Gastroesophageal sphincter (tissue), 4 donors: ENCODE measurements at places on chromosomes 16 and 17. TPM values are rescaled to one million over a fixed set of nuclear protein-coding genes. Genes with fewer than 3 reads are reported as not detected.
A peak's percentile ranks its signal among the peaks of the same experiment; 100 is the strongest.

AATK gene
- 22.7 TPM for total RNA-seq

KRTAP17-1 gene
- not detected for total RNA-seq

PRR11 gene
- not detected for total RNA-seq

ASGR1 gene
- total RNA-seq: not detected

DNA sequence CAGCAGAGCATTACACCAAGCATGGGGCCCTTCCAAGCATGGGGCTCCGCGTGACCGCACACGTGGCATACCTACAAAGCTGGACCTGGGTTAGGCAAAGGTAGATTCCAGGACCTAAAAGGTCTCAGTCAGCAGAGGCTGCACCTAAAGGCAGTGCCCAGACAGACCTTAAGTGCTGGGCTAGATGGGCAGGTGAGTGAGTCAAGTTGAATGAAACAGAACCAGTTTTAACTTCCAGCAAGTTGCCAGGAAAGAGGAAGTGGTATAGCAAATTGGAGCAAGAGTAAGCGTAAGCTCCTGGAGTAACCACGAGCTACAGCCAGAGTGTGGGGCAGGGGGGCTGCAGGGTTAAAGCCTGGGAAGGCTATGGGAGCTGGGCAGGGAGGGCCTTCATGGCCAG, 49.5 kb downstream of the SRCIN1 start:
- H3K27me3 ChIP-seq: peaks cover 85% of the 10 kb centered on the region
- no peaks in the 10 kb centered on the region for H3K36me3 ChIP-seq
- peaks cover 27% of the 10 kb centered on the region for H3K4me1 ChIP-seq
- no peak overlapping the region for H3K27ac ChIP-seq
- H3K4me3 ChIP-seq: no peak overlapping the region

DNA sequence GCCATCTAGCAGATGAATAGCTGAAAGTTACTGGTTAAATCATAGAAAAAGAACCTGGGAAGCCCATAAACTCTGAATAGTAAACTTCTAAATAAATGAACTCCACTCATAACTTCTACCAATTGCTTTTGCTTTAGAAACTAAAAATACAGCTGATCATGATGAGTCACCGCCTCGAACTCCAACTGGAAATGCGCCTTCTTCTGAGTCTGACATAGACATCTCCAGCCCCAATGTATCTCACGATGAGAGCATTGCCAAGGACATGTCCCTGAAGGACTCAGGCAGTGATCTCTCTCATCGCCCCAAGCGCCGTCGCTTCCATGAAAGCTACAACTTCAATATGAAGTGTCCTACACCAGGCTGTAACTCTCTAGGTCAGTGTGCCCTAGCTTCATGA, 9.7 kb downstream of the KAT7 start:
- H3K36me3 ChIP-seq: peaks cover 10% of the 10 kb centered on the region
- H3K4me3 ChIP-seq: no peak overlapping the region
- no peak for ATAC-seq
- H3K27ac ChIP-seq: no peak overlapping the region

GRCh38 chr17:33390479-33391176, 97.5 kb upstream of the ASIC2 start:
- no peak overlapping the region for H3K27ac ChIP-seq
- no peaks in the 10 kb centered on the region for H3K4me1 ChIP-seq
- no peak for ATAC-seq
- no peaks in the 10 kb centered on the region for H3K36me3 ChIP-seq

DNA sequence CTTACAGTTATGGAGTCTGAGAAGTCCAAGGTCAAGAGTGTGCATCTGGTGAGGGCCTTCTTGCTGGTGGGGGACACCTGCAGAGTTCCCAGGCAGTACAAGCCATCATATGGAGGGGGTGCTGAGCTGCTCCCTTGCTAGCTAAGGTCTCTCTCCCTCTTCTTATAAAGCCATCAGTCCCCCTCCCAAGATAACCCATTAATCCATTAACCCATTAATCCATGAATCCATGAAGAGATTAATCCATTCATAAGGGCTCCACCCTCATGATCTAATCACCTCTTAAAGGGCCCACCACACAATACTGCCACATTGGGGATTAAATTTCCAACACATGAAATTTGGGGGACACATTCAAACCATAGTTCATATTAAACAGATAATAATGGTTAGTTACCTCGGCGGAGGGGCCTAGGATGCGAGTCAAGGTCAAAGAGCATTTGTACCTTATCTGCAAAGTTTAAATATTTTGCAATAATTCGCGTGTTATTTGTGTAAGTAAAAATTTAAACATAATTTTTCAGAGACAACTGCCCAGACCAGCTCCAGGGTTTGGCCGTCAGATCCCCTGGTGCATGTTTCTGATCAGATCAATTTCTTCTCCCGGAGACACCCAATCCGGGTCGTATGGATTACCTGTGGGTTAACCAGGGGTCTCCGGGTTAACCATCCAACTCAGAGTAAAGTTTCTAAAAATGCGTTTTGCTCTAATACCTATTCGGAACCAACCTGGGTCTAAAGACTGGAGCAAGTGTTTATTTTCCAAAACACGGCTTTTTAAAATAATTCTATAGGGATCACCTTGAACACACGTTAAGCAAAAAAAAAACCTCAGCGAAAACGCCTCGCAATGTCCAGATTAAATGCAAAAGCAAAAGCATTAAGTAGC, 740 bp upstream of the POLR3E start:
- no peak for ATAC-seq
- H3K27me3 ChIP-seq: no peaks in the 10 kb centered on the region
- H3K4me3 ChIP-seq: peak overlapping the region; percentile 94

DNA sequence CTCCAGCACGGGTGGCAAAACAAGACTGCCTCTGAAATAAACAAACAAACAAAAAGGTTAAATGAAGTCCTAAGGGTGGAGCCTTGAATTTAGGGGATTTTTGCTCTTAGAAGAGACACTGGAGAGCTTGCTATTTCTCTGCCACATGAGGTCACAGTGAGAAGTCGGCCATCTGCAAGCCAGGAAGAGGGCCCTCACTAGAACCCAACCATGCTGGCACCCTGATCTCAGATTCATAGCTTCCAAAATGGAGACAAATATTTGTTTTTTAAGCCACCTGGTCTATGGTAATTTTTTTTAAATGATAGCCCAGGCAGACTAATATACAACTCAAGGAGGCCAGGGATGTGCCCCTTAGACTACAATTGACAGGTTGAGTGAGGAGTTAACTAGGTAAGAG, 255.5 kb downstream of the XYLT1 start:
- ATAC-seq: no peak
- H3K36me3 ChIP-seq: peaks cover 6% of the 10 kb centered on the region
- H3K27me3 ChIP-seq: no peaks in the 10 kb centered on the region
- no peaks in the 10 kb centered on the region for H3K4me1 ChIP-seq
- H3K27ac ChIP-seq: no peak overlapping the region

GRCh38 chr16:49596068-49596467, 222.5 kb downstream of the C16orf78 start:
- peaks cover 8% of the 10 kb centered on the region for H3K4me1 ChIP-seq
- ATAC-seq: peak; percentile 29
- peak overlapping the region; percentile 61 for H3K27ac ChIP-seq

DNA sequence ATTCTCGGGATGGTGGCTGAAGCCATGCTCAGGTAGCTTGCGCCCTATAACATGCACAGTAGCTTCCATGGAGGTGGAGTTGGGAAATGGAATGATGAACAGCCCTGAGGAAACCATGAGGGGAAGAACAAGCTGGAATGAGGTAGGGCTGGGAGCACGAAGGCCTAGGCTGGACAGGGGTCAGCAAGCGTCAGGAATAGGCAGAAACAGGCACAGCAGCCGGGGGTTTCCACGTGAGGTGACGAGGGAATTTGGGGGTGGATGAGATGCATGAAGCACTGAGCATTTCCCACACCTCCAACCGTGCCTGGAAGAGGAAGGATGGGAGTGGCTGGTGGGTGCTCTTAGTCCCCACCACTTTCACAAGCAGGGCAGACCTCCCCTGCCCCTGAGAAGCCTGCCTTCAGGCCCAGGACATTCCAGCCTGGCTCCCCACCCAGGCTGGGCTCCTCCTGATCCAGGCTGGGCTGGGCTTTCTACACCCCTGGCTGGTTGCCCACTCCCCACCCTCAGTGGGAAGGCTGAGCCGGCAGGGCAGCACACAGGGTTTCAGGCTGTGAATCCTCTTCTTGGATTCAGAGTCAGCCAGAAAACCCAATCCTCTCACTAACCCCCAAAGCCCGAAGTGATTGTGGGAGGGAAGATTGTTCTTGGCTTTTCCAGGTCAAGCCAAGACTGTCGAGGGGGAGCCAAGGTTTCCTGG, 21.9 kb downstream of the PLEKHG4 start:
- H3K4me3 ChIP-seq: no peak overlapping the region
- H3K4me1 ChIP-seq: peaks cover 10% of the 10 kb centered on the region
- no peaks in the 10 kb centered on the region for H3K36me3 ChIP-seq
- peak; percentile 78 for ATAC-seq
- H3K27ac ChIP-seq: no peak overlapping the region

GRCh38 chr17:46774108-46774737, 44.3 kb downstream of the WNT3 start:
- peaks cover 25% of the 10 kb centered on the region for H3K4me1 ChIP-seq
- no peak for ATAC-seq
- H3K27ac ChIP-seq: no peak overlapping the region
- H3K27me3 ChIP-seq: peaks cover 23% of the 10 kb centered on the region

DNA sequence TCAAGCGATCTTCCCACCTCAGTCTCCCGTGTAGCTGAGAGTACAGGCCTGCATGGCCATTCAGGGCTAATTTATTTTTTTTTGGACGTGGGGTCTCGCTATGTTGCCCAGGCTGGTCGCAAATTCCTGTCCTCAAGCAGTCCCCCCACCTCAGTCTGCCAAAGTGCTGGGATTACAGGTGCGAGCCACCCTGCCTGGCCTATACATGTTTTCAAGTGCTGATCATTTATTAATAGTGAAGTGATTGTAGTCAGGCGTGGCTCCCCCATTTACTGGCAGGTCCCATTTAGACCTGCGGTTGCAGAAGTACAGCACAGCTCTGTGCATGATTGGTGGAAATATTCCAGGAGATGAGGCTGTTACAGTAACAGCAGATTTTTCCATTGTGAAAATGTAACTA, 8.4 kb downstream of the FOXK2 start:
- H3K36me3 ChIP-seq: no peaks in the 10 kb centered on the region
- peaks cover 11% of the 10 kb centered on the region for H3K4me1 ChIP-seq
- H3K27me3 ChIP-seq: no peaks in the 10 kb centered on the region
- no peak overlapping the region for H3K27ac ChIP-seq

- H3K4me1 ChIP-seq: peaks cover 25% of the 10 kb centered on the region
- peak overlapping the region; percentile 65 for H3K27ac ChIP-seq
- no peak overlapping the region for H3K4me3 ChIP-seq
- no peaks in the 10 kb centered on the region for H3K27me3 ChIP-seq
Measured at GRCh38 chr17:80664217-80664790, 119.7 kb downstream of the RPTOR start.

- no peak overlapping the region for H3K4me3 ChIP-seq
- H3K4me1 ChIP-seq: peaks cover 100% of the 10 kb centered on the region
- H3K27ac ChIP-seq: peak overlapping the region; percentile 87
- H3K27me3 ChIP-seq: no peaks in the 10 kb centered on the region
Measured at GRCh38 chr16:16022683-16023064, 73.3 kb downstream of the ABCC1 start.

- H3K27me3 ChIP-seq: no peaks in the 10 kb centered on the region
- no peaks in the 10 kb centered on the region for H3K36me3 ChIP-seq
- peaks cover 5% of the 10 kb centered on the region for H3K4me1 ChIP-seq
- no peak overlapping the region for H3K4me3 ChIP-seq
Measured at GRCh38 chr16:27748868-27749546, 199.1 kb downstream of the KATNIP start.

GRCh38 chr16:9949396-9949795, 232.8 kb downstream of the GRIN2A start:
- H3K36me3 ChIP-seq: no peaks in the 10 kb centered on the region
- no peaks in the 10 kb centered on the region for H3K4me1 ChIP-seq
- no peak for ATAC-seq
- H3K27me3 ChIP-seq: no peaks in the 10 kb centered on the region
- H3K4me3 ChIP-seq: no peak overlapping the region

- no peaks in the 10 kb centered on the region for H3K36me3 ChIP-seq
- H3K4me3 ChIP-seq: no peak overlapping the region
- no peak for ATAC-seq
- H3K27me3 ChIP-seq: no peaks in the 10 kb centered on the region
Measured at GRCh38 chr17:4527566-4528125, 27.5 kb downstream of the MYBBP1A start.

DNA sequence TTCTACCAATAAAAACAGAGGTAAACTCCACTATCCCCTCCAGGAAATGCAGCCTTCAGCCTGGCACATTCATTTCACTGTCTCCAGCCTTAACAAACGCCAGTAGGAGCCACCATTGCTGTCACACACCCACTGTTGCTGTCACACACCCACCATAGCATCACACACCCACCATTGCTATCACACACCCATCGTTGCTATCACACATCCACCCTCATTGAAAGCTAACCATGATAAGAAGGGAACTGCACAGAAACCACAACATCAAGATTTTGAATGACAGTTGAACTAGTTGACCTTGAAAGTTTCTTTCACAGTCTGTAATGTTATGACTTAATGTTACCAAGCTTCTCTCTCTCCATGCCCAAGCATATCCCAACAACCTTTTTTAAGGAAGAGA, 38.1 kb downstream of the SHCBP1 start:
- no peak for ATAC-seq
- no peak overlapping the region for H3K4me3 ChIP-seq
- H3K4me1 ChIP-seq: no peaks in the 10 kb centered on the region
- H3K36me3 ChIP-seq: no peaks in the 10 kb centered on the region
- no peaks in the 10 kb centered on the region for H3K27me3 ChIP-seq
- no peak overlapping the region for H3K27ac ChIP-seq

GRCh38 chr17:48307814-48308411, 122.1 kb downstream of the SKAP1 start:
- no peak overlapping the region for H3K27ac ChIP-seq
- H3K4me1 ChIP-seq: no peaks in the 10 kb centered on the region
- H3K36me3 ChIP-seq: no peaks in the 10 kb centered on the region
- ATAC-seq: no peak
